Mesothelial cell of epicardium (in vitro differentiated cells): ENCODE measurements at places on chromosomes 16 and 17. TPM values are rescaled to one million over a fixed set of nuclear protein-coding genes. Genes with fewer than 3 reads are reported as not detected.

FBXL16 gene
- 0.18 to 0.85 TPM (median 0.23 TPM) in 3 replicates for total RNA-seq

KRT34 gene
- not detected in 3 replicates for total RNA-seq

GPR139 gene
- not detected in 3 replicates for total RNA-seq

CMTM2 gene
- total RNA-seq: 0.25 to 0.58 TPM (median 0.51 TPM) in 3 replicates

TCAP gene
- total RNA-seq: 1.6 to 3.0 TPM (median 2.3 TPM) in 3 replicates

ODAD4 gene
- 1.3 to 2.1 TPM (median 1.7 TPM) in 3 replicates for total RNA-seq

DNA sequence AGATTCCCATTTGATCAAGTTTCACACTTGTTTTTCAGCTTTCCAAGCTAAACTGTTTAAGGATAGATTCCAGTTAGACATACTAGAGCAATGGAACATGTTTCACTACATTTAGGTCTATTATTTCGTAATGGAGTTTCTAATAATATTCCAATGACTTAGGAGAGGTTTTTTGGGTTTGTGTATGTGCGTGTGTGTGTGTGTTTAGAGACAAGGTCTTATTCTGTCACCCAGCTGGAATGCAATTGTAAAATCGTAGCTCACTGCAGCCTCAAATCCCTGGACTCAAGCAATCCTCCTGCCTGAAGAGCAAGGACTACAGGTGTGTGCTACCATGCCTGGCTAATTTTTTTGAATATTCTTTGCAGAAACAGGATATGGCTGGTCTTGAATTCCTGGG, 426.3 kb downstream of the ZFHX3 start:
- DNase-seq: no peak

DNA sequence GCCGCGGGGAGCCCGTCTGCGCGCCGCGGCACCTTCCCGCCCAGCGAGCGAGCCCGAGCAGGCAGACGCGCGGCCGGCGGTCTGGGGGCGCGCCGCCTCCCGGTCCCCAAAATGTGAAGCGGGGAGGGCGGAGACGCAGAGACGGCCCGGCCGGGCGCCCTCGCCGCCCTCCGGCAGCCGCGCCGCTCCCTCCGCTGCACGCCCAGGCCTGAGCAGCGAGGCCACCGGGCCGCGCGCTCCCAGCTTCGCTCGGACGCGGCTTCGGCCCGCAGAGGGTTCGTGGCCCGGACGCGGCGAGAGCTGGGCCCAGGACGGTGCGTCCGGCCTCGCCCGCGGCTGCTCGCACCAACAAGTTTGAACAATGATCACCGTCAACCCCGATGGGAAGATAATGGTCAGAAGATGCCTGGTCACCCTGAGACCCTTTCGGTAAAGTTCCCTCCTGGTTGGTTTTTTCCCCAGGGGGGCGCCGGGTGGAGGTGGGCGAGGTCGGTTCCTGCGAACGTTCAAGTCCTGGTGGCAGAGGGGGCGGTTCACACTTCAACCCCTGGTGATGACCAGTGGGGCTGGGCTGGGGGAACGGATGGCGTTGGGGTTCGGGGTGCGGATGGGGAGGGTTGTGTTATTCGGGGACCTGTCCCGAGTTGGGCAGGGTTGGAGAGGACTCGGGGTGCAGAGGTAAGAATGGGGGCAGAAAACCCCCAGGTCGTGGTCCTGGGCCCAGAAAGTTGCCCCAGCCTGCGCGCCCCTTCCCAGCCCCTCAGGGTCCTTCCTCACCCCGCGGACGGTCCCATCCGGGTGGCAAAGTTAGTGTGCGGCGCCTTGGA, 678 bp downstream of the MGAT5B start:
- no peak for DNase-seq

DNA sequence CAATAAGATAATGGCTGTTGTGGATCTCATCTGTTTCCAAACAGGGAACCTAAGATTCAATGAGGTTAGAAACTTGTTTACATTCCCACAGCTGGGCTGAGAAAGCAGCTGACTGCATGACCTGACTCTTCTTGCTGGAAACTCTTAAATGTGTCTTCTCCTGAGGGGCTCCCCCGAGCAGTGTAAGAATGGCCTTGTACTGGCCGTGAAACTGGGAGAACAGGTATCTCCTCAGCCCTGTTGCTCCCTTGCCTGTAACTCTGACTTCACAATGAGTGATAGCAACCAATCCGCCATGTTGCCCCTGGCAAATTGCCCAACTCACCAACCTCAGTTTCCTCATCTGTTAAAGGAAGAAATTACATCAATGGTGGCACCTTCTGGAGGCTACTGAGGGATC, 59.1 kb upstream of the CCL2 start:
- DNase-seq: no peak

DNA sequence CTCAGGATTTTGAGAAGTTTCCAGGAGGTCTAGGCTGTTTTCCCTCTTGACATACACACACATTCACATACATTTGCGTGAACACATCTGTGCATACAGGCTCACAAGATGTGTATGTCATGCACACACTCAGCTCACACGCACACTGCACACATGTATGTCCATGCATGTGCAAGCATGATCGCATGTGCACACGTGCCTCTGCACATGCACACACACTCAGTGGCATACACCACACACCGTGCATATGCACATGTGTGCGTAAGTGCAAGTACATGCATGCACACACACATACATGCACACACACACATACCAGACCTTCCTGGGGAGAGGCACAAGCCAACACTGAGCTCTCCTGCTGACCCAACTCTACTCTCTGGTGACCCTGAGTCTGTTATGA, 171.4 kb downstream of the RBFOX3 start:
- DNase-seq: no peak

DNA sequence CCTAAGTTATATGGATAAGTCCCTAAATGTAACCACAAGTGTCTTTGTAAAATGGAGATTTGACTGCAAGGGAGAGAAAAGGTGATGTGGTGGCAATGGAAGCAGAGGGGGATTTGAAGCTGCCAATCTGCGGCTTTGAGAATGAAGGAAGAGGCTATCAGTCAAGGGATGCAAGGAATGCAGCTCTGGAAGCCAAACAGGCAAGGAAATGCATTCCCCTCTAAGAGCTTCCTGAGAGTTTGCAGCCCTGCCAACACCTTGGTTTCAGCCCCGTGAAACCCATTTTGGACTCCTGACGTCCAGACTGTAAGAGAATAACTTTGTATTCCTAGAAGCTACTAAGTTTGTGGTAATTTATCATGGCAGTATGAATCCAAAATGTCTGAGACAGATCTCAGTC, 167.3 kb upstream of the MPHOSPH6 start:
- DNase-seq: no peak

DNA sequence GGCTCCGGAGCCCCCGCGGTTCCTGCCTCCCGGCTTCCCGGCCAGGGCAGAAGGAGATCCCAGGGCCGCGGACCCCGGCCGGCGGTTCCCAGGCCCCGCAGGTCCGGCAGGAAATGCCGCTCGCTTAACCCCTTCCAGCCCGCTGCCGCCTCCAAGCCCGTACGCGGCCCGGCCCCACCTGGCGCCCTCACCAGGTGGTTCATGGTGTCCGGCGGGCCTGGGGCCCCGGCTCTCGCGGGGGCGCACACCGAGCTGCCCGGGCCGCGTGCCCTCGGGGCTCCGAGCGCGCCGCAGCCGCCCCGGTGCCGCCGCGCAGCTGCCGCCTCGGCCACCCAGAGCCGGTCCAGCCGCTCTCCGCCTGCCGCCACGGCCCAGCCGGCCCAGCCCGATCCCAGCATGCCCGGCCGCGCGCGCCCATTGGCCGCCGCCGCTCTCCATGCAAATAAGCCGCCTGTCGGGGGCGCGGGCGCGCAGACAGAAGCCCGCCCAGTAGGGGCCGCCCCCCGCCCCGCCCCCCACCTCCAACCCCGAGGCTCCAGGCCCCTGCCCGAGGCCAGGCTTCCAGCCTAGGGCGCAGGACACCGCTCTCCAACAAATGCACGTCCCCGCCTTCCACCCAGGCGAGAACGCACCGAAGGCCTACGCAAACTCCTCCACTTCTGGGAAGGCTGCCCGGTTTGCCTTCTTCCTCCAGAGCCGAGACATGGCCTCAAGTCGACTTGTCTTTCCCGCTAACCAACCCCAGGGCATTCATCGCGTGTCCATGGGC, at the start of gene BCAR1:
TSS of gene BCAR1 (minus strand) at position 345 of the 769 bp plus-strand sequence. CDS start at position 203, 142 bp downstream.
- peak; percentile 85 for DNase-seq

DNA sequence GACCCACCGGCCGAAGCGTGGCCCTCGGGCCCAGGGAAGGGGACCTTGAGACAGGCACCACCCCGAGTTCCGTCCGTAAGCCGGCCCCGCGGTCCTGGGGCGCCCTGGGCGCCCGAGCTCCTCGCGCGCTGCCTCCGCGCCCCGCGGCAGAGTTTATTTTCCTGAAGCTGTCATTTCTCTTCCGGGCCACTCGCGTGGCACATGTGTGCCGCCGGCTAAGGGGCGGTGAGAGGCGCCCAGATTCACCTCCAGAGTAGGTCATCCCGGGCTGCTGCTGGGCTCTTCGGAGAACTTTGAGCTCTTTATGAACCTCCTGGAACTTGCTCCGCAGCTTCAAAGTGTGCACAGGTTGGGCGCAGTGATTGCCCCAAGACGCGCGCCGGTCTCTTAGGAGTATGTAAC, 489 bp downstream of the ZC3H18 start:
- no peak for DNase-seq

GRCh38 chr17:45016823-45017222, 34.6 kb downstream of the DCAKD start:
- no peak for DNase-seq

DNA sequence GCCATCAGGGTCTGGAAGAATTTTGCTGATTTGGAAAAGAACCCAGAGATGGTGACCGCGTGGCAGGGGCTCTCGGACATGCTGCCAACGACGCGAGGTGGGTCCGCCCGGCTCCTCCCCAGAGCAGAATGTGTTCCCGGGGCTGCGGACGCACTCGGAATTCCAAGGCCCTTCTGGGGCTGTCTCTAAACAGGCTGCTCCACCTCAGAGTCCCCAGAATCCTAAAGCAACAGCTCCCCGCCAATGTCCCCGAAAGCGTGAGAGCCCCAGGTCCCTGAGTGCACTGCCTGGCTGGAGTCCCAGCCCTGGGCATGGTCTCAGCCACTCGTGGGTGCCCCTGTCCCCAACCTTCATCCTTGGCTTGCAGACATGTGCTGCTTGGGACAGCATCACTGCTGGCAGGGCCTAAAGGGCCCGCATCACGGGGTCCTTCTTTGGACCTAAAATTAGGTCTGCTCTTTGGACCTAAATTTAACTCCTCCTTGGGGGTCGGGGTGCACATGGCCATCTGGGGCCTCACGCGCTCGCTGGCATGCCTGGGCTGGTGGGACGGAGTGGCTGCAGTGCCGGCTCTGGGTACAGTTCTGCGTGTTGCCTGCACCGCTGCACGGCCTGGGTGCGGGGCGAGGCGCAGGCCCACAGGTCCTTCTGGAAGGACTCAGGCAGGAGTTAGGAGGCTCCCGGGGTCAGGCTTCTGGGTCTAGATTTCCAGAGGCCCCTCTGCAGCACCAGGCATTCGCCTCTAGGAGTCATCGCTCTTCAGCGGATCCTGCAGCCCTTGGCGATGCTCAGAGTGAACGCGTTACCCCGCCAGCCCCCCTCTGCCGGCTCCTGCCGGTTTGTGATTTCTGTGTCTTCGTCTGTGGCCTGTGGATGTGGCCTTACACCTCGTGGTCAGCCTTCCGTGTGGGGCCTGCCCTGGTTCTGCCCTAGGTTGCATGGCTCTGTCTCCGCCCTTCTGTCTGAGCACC, 41.9 kb upstream of the CHMP6 start:
- no peak for DNase-seq

GRCh38 chr16:67902831-67903230, 9.8 kb downstream of the PSKH1 start:
- DNase-seq: no peak

GRCh38 chr16:4654011-4654963, 29.7 kb downstream of the MGRN1 start:
- DNase-seq: no peak

DNA sequence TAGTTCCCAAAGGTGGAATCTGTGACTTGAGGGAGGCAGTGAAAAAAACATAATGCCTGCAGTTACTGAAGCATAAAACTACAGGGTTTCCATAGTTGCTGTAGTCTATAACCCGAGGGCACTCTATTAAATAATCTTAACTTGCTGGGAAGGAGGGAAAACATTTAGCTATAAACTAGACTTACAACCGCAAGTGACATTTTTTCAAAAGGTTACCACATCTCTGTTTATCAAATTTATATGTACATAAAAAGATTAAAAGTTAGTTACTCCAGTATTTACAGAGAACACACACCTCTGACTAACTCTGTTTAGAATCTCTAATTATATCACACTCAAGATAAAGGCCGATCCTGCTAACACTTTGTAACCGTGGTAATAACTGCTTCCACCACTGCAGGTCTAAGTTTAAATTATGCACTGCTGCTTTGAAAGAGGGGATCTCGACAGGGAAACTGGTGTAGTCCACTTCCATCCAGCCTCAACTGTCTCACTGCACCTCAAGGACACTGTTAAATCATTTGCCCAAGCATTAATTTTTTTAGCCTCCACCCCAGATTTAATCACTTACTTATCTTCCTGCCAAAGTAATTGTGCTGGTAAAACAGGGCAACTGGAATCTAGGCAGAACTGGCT, 14.6 kb downstream of the KCNJ16 start:
- no peak for DNase-seq

DNA sequence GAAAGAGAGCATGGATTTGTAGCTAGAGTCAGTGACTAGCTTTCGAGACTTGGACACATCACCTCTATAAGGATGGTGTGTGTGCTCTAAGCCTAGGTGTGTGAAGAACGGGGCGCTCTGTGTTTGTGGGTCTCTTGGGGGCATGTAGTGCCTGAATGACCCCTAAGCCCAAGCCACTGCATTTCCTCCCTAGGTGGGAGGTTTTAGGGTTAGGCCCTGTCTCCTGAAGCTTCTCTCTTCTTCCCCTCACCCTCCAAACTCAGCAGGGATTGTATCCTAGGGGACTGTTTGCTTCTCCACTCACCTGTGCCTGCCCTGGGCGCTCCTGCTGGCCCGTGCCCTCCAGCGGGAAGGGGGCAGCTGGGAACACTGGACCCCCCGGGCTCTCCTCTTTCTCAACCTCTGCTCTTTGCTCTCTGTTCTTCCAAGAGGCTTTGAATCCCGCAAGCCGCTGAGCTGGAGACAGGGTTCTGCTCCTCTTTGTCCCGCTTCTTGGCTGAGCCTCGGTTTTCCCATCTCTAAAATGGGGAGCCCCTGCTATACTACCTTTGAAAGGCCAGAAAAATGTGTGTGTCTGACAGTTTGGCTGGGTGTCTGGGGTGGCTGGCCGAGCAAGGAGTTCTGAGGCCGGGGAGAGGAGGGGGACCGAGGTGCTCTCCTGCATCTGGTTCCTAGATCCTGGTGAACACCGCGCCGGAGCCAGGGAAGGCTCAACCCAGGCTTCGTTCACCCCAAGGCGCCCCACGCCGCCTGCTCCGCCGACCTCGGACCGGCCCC, 810 bp downstream of the CYGB start:
- no peak for DNase-seq
